ENCODE measurements at places on chromosomes 7 and 10.

DNA sequence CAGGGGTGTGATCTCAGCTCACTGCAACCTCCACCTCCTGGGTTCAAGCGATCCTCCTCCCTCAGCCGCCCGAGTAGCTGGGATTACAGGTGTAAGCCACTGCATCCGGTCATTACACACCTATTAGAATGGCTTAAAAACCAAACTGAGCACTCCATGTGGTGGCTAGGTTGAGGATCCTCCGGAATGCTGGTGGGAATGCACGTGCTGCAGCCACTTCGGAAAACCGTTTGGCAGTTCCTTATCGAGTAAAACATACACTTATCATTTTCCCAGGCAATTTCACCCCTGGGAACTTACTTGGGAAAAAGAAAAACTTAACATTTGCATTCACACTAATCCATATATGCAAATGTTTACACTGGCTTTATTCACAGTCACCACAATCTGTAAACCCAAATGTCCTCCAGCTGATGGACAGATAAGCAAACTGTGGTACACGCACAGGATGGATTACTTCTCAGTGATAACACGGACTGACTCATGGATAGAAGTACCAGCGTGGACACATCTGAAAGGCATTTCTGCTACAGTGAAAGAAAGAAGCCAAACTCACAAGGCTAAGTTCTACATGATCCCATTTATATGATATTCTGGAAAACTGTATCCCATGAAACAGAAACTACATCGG lies 20.4 kb downstream of the RFC2 start:
- no peak overlapping the region for H3K4me3 ChIP-seq
- H3K36me3 ChIP-seq, result peaks cover 15% of the 10 kb centered on the region
- H3K27ac ChIP-seq, result no peak overlapping the region
- no peaks in the 10 kb centered on the region for H3K27me3 ChIP-seq

DNA sequence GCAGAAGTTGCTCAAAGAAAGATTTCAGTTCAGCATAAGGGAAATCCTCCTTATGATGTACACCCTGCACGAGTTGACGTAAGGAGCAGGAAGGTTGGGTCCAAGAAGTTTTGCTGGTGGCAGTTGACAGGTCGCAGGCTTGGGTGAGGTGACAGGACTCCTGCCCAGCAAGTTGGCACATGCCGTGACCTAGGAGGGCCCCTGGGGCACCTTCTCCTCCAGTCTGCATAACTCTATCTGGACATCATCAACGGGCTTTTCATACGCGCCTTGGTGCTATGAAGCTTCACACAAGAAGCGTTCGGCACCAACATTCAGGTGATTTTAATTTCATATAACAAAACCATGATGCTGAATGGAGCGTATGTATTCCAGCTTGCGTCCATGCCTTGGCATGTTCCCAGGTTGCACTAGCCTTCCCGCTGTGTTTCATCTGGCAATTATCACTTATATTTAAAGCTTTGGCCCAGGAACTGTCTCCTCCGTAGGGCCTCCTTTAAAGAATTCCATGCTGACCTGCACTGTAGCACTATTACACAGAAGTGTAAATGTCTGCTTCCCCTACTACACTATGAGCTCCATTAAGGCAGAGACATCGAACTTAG lies 651.6 kb upstream of the FOXK1 start:
- no peak for DNase-seq
- no peaks in the 10 kb centered on the region for H3K27me3 ChIP-seq
- H3K4me3 ChIP-seq, result no peak overlapping the region
- H3K27ac ChIP-seq, result no peak overlapping the region
- no peaks in the 10 kb centered on the region for H3K36me3 ChIP-seq

DNA sequence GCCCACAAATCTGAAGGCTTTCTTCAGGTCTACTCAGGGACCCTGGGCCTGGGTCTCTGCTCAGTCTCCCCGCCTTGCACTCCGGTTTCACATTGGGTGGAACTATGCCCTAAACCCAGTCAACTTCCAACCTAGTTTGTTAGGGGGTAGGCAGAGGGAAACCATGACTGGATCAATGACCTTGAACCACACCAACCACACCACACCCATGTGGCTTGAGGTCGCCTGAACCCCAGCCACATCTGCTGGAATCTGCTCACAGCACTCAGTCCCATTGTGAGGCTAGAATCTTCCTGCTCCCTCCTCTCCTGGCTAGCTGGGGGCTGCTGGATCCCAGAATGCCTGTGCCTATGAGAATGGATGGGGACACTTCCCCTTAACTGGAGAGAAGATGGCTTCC lies 17.9 kb downstream of the RFC2 start:
- no peak overlapping the region for H3K27ac ChIP-seq
- H3K4me3 ChIP-seq, result no peak overlapping the region
- no peaks in the 10 kb centered on the region for H3K27me3 ChIP-seq

DNA sequence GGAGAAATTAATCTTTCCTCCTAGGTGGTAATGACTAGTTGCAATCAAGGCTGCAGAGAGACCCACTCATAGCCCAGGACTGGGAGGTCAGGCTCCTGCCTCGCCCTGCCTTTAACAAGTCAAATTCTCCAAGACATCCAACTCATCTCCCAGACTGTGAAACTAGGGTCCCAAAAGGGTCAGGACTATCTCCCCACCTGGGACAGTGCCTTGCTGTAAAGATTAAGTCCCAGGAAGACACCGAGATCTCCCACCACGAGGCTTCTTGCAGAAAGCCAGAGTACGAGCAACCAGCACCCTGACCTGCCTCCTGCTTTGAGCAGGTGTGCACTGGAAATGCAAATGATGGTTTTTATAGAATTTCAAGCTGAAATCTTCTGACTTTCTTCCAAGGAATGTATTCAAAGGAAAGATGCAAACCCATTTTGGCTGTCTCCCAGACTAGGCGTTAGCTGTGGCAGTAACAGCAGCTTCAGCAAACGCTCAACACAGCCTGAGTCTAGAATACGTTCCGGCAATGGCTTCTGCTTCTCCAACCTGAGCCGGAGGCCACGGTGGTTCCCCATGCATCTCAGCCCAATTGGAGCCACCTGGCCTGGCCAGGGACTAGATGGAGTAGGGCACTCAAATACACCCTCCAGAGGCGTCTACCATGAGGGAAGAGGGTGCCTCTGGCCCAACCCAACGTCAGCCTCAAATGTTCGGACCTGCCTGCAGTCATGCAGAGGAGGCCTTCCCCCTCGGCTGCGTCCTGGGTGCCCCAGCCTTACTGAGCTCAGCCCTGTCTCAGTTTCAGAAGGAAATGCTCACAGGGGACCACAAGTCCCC lies 170.4 kb downstream of the PRKAG2 start:
- no peak overlapping the region for H3K27ac ChIP-seq
- H3K36me3 ChIP-seq, result no peaks in the 10 kb centered on the region
- H3K27me3 ChIP-seq, result no peaks in the 10 kb centered on the region
- no peak overlapping the region for H3K4me3 ChIP-seq
- no peak for DNase-seq
- peaks cover 14% of the 10 kb centered on the region for H3K4me1 ChIP-seq

- peak; percentile 73 for DNase-seq
- no peaks in the 10 kb centered on the region for H3K36me3 ChIP-seq
- no peak overlapping the region for H3K4me3 ChIP-seq
- no peak overlapping the region for H3K27ac ChIP-seq
These were observed 109.9 kb downstream of the AHR start for GRCh38 chr7:17408245-17408903.

GRCh38 chr7:85184599-85185423 lies 2.0 kb downstream of the SEMA3D start:
- no peaks in the 10 kb centered on the region for H3K27me3 ChIP-seq
- H3K4me3 ChIP-seq, result no peak overlapping the region
- H3K36me3 ChIP-seq, result no peaks in the 10 kb centered on the region
- no peak overlapping the region for H3K27ac ChIP-seq

DNA sequence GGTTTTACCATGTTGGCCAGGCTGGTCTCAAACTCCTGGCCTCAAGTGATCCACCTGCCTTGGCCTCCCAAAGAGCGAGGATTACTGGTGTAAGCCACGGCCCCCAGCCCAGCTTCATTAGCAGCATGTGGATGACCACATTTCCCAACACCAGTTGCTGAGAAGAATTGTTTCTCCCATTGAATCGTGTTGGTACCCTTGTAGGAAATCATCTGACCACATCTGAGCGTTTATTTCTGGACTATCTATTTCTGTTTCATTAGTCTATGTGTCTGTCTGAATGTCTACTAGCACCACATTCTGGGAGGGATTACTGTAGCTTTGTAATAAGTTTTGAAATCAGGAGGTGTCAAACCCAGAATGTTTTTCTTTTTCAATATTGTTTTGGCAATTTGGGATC lies 89.6 kb downstream of the LCOR start:
- DNase-seq, result no peak
- H3K27me3 ChIP-seq, result no peaks in the 10 kb centered on the region
- H3K4me3 ChIP-seq, result no peak overlapping the region
- peaks cover 15% of the 10 kb centered on the region for H3K4me1 ChIP-seq

- H3K4me3 ChIP-seq, result no peak overlapping the region
- H3K27me3 ChIP-seq, result no peaks in the 10 kb centered on the region
- peaks cover 2% of the 10 kb centered on the region for H3K4me1 ChIP-seq
- DNase-seq, result no peak
- H3K36me3 ChIP-seq, result no peaks in the 10 kb centered on the region
- no peak overlapping the region for H3K27ac ChIP-seq
These were observed 137.0 kb downstream of the GRK5 start for GRCh38 chr10:119344381-119344780.

DNA sequence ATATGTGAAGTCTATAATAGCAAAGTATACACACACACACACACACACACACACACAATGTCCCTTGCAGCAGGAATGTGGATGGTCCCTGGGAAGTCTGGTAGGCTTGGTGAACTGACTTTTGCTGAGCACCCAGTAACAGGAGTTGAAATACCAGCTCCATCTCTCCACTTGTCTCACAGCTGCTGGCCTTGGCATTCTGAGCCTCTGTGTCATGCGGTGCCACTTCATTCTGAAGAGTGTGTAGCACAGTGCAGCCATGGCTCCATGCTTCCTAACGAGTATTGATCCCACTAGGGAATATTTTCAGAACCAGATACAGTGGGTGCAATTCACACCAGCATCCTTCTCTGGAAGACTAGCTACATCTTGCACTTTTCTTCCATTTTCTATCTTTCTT lies 192.4 kb downstream of the ADARB2 start:
- no peaks in the 10 kb centered on the region for H3K27me3 ChIP-seq
- no peak overlapping the region for H3K27ac ChIP-seq
- DNase-seq, result no peak
- no peak overlapping the region for H3K4me3 ChIP-seq
- no peaks in the 10 kb centered on the region for H3K4me1 ChIP-seq

DNA sequence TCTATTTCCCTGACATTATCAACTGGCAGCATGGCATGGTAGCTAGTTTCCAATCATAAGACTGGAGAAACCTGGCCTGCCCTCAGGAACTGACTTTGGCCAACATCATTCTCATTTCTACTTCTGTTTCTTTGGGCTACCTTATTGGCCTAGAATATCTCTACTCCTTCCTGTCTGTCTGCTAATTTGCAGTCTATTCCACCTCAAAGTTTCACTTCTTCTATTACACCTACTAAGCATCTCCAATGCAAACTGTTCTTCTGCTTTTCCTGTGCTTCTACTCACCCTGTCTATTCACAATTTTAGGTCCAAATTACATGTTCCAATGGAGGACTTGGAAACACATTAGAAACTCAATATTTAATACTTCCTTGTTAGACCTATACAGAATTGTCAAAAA lies 65.6 kb downstream of the ZNF503 start:
- H3K4me3 ChIP-seq, result no peak overlapping the region
- H3K27me3 ChIP-seq, result no peaks in the 10 kb centered on the region
- H3K36me3 ChIP-seq, result no peaks in the 10 kb centered on the region
- DNase-seq, result no peak

- H3K36me3 ChIP-seq, result no peaks in the 10 kb centered on the region
- H3K4me3 ChIP-seq, result peak overlapping the region; percentile 47
- peak overlapping the region; percentile 62 for H3K27ac ChIP-seq
- no peaks in the 10 kb centered on the region for H3K27me3 ChIP-seq
- peak; percentile 39 for DNase-seq
- H3K4me1 ChIP-seq, result peaks cover 30% of the 10 kb centered on the region
These were observed 28.9 kb downstream of the SKIDA1 start for GRCh38 chr10:21496343-21497176.

DNA sequence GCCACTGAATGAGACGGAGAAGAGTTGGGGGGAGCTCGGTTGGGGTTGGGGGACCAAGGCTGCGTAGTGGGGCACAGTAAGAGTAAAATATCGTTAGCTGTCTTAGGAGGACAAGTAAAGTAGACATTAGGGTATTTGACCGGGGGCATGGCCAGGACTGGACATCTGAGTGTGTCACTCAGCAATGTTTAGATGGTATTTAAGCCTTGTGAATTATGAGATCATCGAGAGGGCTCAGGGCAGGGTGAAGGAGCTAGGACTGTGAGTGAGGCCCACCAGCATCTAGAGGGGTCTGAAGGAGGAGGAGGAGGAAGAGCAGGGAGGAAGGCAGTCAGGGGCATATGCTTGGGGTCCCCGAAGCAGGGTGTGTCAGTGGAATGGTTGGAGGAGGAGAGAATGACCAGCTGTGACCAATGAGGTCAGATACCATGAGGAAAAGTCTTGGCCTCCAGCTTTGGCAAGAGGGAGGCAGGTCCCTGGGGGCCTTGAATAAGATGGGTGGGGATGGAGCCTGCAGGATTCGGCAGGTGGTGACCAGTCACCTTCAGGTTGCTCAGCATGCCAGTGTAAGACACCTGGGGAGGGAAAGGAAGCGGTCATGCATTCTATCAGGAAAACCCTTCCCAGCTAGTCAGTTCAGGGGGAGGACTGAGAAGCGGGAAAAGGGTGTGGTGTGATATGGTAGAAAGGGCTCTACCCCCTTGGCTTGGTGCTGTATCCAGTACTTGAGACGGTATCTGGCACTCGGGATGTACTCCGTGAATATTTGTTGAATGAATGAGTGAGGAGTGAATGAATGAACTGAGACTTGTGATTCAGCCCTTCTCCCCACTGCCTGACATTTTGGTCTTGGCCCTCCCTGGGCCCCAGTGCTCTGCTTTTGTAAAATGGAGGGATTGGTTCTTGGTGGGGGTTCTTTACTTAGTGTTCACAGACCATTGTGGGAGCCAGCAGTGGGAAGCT lies 34.8 kb upstream of the SH2D4B start:
- no peak overlapping the region for H3K4me3 ChIP-seq
- no peak for DNase-seq
- H3K27ac ChIP-seq, result no peak overlapping the region

DNA sequence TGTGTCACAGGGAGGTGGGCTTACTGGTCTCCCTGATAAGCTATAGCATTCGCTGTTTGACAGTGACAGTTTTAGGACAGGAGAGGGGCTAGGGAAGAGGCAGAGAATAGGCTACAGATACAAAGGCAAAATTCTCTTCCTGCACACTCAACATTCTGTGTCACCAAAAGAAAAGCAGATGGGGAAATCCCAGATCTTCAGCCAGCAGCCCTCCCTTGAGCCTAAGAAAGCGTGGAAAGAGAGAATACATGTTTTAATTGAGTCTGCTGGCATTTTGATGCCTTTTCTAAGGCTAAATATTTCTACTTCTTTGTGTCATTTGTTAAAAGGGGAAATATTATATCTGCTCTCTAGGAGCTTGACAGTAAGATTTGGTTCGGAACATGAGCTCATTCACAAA lies 247.0 kb downstream of the TRIL start:
- no peaks in the 10 kb centered on the region for H3K27me3 ChIP-seq
- DNase-seq, result no peak
- H3K4me1 ChIP-seq, result peaks cover 4% of the 10 kb centered on the region
- H3K27ac ChIP-seq, result no peak overlapping the region
- H3K4me3 ChIP-seq, result no peak overlapping the region

- no peaks in the 10 kb centered on the region for H3K36me3 ChIP-seq
- DNase-seq, result no peak
- H3K4me1 ChIP-seq, result no peaks in the 10 kb centered on the region
- no peak overlapping the region for H3K27ac ChIP-seq
These were observed 986.9 kb downstream of the TYW1 start for GRCh38 chr7:67983486-67983885.
